ENCODE measurements at places on chromosomes 5 and 9. TPM values are rescaled to one million over a fixed set of nuclear protein-coding genes. Genes with fewer than 3 reads are reported as not detected.

Gene CCL27
- total RNA-seq = not detected

Gene CCL21
- total RNA-seq = not detected

Gene GADD45G
- total RNA-seq = 0.64 TPM

Gene NIPAL4
- 2.3 TPM for total RNA-seq

Gene HRCT1
- 0.97 TPM for total RNA-seq

Gene GM2A
- total RNA-seq = 18.7 TPM

Gene CEP78
- total RNA-seq = 27.6 TPM

Gene CDKN2B
- 58.3 TPM for total RNA-seq

Gene ANKDD1B
- total RNA-seq = 0.32 TPM

Gene FIBCD1
- 4.3 TPM for total RNA-seq

Gene ADAMTS6
- total RNA-seq = 95.9 TPM

Gene SPRY4
- total RNA-seq = 23.2 TPM

Gene IL13
- total RNA-seq = not detected

Gene INSL6
- 0.64 TPM for total RNA-seq

Gene SLC6A19
- total RNA-seq = not detected

Gene KIAA1191
- total RNA-seq = 65.4 TPM

Gene MRPS27
- total RNA-seq = 88.5 TPM

Gene FUT7
- not detected for total RNA-seq

Gene SLC6A3
- total RNA-seq = not detected

Gene GTF2H2C
- total RNA-seq = 36.1 TPM

Gene C9orf78
- 19.3 TPM for total RNA-seq

Gene CDC26
- 35.8 TPM for total RNA-seq

Gene ZMYND19
- total RNA-seq = 18.0 TPM

Gene RNF183
- total RNA-seq = not detected

Gene LCN9
- not detected for total RNA-seq

Gene C6
- total RNA-seq = not detected

Gene SPINK13
- not detected for total RNA-seq

Gene SCGB3A1
- total RNA-seq = not detected

Gene CATSPER3
- total RNA-seq = not detected

Gene PDE6A
- not detected for total RNA-seq

Gene AK8
- total RNA-seq = 0.32 TPM

Gene TNFSF8
- total RNA-seq = not detected

Gene ADAMTSL1
- 10.0 TPM for total RNA-seq

Gene IRX2
- total RNA-seq = 3.0 TPM

Gene PCDHB15
- total RNA-seq = under 0.01 TPM

Gene APBA1
- total RNA-seq = 11.2 TPM

Gene SLC36A2
- not detected for total RNA-seq

Gene KCNV2
- total RNA-seq = not detected

Gene SPINK4
- not detected for total RNA-seq

Gene KIF3A
- total RNA-seq = 13.0 TPM

Gene DNM1
- total RNA-seq = 36.1 TPM

Gene CDX1
- total RNA-seq = under 0.01 TPM

Gene SLCO6A1
- total RNA-seq = under 0.01 TPM

Gene PDCD1LG2
- 59.6 TPM for total RNA-seq

Gene FPGS
- total RNA-seq = 77.7 TPM

Gene LAMC3
- total RNA-seq = 0.43 TPM

Gene FBP2
- total RNA-seq = not detected

Gene TICAM2
- 7.1 TPM for total RNA-seq

Gene SKIC3
- 191 TPM for total RNA-seq

Gene AGPAT2
- 31.5 TPM for total RNA-seq

Gene POU5F2
- total RNA-seq = 1.3 TPM

Gene WDR38
- not detected for total RNA-seq

Gene PROB1
- 3.9 TPM for total RNA-seq

Gene PKD2L2
- total RNA-seq = not detected

Measured in fibroblast of villous mesenchyme (primary cell).